NCI-H510A treated with DMSO at 0.1 percent for 48 hours (cell line): ENCODE measurements at places on chromosomes 12 and 14.

GRCh38 chr14:101217616-101218371, 314.3 kb upstream of the RTL1 start:
- DNase-seq = no peak

DNA sequence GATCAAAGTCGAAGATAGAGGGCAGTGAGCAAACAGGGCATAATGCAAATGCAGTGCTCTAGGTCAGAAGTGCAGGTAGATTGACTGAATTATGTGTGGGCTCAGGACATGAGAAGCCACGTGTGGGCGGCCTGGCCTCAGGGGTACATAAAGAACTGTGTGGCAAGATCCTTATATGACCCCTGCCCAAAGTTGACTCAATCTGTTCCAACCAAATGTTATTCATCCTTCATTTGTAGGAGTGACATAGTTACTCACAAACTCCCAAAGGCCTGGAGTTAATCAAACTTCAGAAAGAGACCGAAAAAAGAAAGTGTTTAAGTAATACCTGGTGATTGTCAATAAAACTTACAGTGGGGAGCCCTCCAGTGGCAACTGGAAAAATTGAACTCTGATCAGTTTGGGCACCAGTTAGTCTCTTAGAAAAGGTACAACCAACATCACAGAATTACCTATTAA, 150.4 kb upstream of the FAR2 start:
- no peak for DNase-seq

DNA sequence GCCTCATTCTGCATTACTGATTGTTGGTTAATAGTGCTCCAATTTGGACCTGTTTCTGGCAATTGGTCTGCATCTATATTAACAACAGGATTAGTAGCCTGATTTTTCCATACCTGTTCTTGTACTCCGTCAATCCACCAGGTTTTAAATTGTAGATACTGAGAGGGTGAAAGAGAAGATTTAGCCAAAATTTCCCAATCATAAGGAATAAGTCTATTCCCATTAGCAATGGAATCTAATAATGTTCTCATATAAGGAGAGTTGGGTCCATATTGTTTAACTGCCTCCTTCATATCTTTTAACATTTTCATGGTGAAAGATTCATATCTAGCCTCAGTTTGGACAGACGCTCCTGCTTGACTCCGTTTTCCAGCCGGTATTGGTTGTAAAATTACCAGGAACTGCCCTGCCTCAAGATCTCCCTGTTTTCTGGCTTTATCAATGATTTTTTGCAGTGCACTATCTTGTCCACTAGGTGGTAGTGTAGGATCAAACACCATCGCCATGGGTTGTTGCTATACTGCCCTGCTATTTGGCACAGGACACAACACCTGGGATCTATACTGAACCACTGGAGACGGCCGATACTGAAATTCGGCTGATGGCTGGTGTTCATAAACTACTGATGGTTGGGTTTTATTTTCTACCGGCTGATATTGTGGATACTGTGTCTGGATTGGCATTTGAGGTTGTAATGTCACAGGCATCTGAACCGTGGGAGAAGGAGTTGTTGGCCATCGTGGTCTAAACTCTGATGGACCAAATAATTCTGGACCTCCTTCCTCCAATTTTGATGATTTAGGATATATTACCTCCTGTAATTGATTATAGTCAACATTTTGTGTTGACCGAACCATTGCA, 25.2 kb downstream of the DHRS4L2 start:
- peak; percentile 88 for DNase-seq

DNA sequence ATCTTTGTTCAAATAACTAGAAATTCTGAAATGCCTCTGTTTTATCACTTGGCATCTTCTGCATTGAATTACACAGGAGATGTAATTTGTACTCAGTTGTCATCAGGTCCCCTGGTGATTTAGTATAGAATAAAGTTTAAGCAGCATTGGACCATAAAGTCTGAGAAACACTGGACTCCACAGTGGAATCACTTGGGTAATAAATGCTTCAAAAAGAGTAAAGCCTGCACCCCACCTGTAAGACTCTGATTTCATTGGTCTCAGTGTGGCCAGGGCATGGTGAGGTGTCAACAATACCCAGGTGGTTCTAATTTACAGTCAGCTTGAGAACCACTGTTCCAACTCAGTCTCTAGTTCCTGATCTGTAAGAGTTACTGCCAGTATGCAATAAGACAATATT, 148.9 kb downstream of the ITPR2 start:
- DNase-seq = no peak

GRCh38 chr14:23876160-23876750, 77.3 kb upstream of the DHRS4 start:
- DNase-seq = no peak

GRCh38 chr14:97791906-97792305, 994.7 kb downstream of the VRK1 start:
- DNase-seq = no peak

- no peak for DNase-seq
Measured at GRCh38 chr12:49019120-49019430, 499 bp upstream of the PRKAG1 start.

DNA sequence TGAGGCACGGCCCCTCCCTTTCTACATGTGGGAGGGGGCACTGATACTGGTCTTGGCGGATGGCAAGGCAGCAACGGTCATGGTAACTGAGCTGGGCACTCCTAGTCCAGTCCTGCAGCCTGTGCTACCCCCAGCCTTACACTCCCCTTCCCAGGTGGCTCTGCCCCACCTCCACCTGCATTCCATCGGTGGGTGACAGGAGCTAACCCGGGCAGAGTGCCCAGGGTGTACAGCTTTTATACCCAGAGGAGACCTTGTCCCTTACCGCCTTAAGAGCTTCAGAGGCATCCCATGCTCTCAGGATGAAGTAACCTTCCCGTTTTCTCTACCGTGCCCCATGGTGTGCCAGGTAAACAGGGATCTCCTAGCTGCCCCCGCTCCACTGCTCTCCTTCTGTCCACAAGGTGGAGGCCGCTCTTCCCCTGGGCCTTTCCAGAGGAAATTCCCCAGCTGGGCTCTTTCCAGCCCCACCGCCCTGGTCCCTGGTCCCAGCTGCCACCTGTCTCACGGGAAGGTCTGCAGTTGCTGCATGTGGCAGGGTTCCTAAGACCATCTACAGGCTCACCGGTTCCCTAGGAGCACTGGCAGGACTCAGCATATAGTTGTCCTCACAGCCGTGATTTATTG, 20.5 kb downstream of the BRI3BP start:
- no peak for DNase-seq

DNA sequence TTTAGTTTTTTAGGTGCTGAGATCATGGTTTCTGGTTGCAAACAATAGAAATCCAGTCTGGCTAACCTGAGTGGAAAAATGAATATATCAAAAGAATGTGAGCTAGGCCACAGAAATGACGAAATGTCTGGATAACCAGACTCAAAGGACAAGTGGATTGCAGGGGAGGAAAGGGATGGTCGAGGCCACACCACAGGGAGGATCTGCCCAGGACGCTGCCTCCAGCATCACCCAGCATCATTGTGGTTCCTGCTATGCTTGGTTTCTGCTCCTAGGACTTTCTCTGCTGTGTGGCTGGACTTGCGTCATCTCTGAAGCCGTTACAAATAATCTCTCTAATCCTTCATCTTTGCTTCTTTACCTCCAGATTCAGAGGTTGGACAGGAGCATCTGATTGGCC, 80.4 kb downstream of the TTC8 start:
- no peak for DNase-seq

- peak; percentile 88 for DNase-seq
Measured at GRCh38 chr12:101939856-101940265, 62.5 kb downstream of the DRAM1 start.

- no peak for DNase-seq
Measured at GRCh38 chr14:30855345-30856037, 18.9 kb upstream of the COCH start.

GRCh38 chr12:116919247-116919661, 8.5 kb downstream of the FBXW8 start:
- peak; percentile 61 for DNase-seq
